T47D (cell line): ENCODE measurements at places on chromosomes 11 and 22.

GRCh38 chr22:43882122-43882767 is 9.6 kb downstream of the PNPLA5 start:
- DNase-seq: no peak

DNA sequence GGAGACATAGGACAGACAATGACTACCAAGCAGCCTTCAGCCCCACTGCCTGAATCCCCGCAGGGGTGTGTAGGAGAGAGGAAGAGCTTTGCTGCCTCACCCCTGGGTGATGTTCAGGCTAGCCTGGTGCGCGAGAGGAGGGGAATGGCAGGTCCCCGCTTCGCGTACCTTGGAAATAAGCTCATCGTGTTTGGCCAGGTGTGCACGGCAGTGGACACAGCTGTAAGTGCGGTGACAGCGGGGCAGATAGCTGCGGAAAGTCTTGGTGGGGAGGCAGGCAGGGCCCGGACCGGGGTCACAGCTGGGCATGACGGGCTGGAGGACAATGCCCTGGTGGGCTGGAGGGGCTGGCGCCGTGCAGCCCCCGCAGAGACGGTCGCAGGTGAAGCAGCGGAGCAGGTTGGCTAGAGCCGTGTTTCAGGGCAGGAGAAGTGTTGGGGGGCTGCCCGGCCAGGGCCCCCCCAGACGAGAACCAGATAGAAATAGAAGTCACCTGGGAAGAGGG is 2.9 kb downstream of the YPEL4 start:
- no peak for DNase-seq

DNA sequence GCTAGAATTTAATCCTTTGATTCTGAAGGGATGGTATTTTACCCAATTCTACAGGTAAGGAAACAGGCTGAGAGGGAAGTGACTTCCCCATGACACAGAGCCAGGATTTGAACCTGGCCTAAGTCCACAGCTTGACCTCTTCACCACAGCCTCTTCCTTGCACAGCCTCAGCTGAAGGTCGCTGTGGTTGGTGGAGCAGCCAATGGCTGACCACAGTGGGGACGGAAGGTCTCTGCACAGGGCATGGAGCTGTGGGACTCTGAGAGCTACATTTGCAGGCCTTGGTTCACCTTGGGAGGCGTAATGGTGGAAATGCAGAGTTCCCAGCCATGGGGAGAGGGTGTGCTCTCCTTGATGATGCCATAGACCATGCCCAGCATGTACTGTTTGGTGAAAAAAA is 295.0 kb downstream of the DDX10 start:
- DNase-seq: no peak

GRCh38 chr11:120801801-120802689 is 221.9 kb upstream of the TBCEL start:
- peak; percentile 88 for DNase-seq

- DNase-seq: no peak
Measured at GRCh38 chr11:2248762-2249161, 21.6 kb downstream of the ASCL2 start.

DNA sequence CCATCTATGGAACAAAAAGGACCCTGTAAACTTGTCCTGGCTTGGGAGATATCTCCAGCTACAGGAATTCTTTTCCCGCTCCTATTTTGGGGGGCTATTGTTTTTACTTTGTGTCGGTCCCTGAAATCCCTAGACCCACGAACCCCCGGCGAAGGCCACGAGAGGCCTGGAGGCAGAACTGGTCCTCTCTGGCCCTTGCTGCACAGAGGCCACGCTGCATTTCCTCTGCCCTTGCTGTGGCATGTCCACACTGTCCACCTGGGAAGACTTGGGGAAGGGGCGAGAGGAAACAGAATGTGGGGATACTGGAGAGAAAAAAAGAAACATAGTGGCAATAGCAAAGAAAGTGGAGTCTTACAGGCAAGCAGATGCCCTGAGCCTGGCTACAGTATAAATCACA is 2.3 kb upstream of the ANO1 start:
- DNase-seq: no peak

DNA sequence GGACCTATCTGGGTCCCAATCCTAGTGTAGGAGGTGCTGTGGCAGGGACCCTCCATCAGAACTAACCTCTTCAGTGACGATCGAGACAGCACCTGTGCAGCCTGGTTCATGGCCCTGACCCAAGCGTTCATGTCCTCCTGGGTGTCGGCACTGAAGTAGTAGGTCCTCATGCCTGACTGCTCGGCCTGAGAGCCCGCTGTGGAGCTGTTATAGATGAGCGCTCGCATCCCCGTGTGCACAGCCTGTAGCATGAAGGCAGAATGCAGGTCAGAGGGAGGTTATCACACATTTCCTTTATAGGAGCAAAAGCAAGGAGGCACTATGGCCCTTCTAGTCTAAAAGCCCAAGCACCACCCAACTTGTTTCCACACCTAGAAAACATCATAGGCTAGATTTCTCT is 103.0 kb downstream of the C11orf58 start:
- no peak for DNase-seq
